ENCODE measurements at places on chromosomes 4 and X.

- DNase-seq = no peak
Observed at GRCh38 chr4:32455231-32455630, 1735.1 kb downstream of the PCDH7 start.

GRCh38 chrX:124254611-124255010, 77.8 kb upstream of the TEX13D start:
- no peak for DNase-seq

- no peak for DNase-seq
Observed at GRCh38 chr4:62740296-62740695, 1540.2 kb downstream of the ADGRL3 start.

DNA sequence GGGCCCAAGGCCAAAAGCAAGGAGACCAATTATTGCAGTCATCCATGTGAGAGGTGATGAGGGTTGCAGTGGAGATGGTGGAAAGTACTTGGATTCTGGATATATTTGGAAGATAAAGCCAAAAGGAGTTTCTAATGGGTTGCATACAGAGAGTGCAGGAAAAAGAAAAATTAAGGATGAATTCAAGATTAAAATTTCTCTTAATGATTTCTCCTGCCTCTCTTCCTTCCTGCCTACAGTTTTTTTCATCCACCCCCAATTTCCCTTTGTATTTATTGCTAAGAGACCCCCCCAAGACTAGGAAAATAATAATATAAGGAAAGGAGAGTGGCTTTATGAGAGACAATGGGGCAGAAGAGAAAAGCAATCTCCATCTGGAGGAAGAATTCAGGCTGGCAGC, 8.6 kb upstream of the FGF5 start:
- DNase-seq = no peak

DNA sequence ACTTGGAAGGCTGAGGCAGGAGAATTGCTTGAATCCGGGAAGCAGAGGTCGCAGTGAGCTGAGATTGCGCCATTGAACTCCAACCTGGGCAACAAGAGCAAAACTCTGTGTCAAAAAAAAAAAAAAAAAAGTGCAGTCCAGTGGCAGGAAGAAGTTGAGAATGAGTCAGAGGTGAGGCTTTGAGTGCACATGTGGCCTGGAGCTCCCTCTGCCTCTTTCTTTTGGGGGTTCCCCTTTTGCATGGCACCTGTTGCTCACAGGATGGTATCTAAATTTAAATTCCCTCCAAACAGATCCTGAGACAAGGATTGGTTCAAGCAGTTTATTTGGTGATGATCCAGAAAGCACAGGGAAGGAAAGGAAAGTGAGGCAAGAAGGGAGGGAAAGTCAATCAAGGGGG, 151.4 kb upstream of the STX18 start:
- no peak for DNase-seq

All from HAP-1 (cell line).